Tibial nerve (tissue), 4 donors: ENCODE measurements at places on chromosomes 6 and 20. TPM values are rescaled to one million over a fixed set of nuclear protein-coding genes. Genes with fewer than 3 reads are reported as not detected.

- H3K27me3 ChIP-seq = no peaks in the 10 kb centered on the region
- no peaks in the 10 kb centered on the region for H3K4me1 ChIP-seq
- H3K36me3 ChIP-seq = no peaks in the 10 kb centered on the region
- no peak for DNase-seq
- no peak overlapping the region for H3K4me3 ChIP-seq
- no peak overlapping the region for H3K27ac ChIP-seq
Measured at GRCh38 chr6:83114164-83114563, 46.7 kb downstream of the DOP1A start.

- no peak overlapping the region for H3K27ac ChIP-seq
- no peaks in the 10 kb centered on the region for H3K4me1 ChIP-seq
- DNase-seq = no peak
Measured at GRCh38 chr6:110662490-110663211, 152.6 kb downstream of the CDK19 start.

Gene HTR1B
- total RNA-seq = 1.8 TPM

Gene SLC17A1
- total RNA-seq = not detected

DNA sequence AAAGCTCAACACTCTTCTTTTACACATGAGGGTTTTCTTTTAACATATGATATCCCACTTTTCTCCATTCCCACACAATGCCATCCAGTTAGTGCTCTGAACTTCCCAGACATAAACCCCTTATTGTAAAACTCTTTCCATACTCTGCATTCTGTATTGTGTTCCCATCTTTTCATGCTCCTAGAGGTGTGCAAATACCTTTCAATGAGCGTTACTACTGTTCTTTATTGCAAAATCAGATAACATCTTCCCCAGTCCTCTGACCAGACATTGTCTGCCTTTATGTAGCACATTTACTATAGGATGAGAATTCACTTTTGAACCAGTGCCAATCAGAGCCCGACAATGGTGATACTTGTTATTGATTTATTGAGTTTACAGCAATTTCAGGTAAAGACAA, 296.2 kb downstream of the GRIK2 start:
- no peaks in the 10 kb centered on the region for H3K36me3 ChIP-seq
- H3K4me1 ChIP-seq = no peaks in the 10 kb centered on the region
- no peak for DNase-seq
- H3K27me3 ChIP-seq = no peaks in the 10 kb centered on the region

DNA sequence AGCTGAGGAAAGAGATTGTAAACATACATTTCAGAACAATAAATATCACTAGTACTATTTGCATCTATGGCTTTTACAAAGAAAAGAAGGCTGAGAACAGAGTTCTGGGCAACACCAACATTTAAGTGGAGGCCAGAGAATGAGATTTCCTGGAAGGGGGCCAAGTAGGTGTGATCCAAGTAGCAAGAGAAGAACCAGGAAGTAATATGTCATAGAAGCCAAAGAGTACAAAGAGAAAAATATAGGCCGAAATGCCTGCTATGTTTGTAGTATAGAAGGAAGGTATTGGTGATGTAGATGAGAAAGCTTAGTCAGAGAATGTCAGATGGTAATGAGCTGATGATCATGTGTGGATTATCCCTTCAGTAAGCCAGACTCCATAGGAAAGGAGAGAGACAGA, 94.5 kb downstream of the PERP start:
- H3K36me3 ChIP-seq = no peaks in the 10 kb centered on the region
- no peak overlapping the region for H3K27ac ChIP-seq
- H3K4me1 ChIP-seq = no peaks in the 10 kb centered on the region
- H3K27me3 ChIP-seq = no peaks in the 10 kb centered on the region

DNA sequence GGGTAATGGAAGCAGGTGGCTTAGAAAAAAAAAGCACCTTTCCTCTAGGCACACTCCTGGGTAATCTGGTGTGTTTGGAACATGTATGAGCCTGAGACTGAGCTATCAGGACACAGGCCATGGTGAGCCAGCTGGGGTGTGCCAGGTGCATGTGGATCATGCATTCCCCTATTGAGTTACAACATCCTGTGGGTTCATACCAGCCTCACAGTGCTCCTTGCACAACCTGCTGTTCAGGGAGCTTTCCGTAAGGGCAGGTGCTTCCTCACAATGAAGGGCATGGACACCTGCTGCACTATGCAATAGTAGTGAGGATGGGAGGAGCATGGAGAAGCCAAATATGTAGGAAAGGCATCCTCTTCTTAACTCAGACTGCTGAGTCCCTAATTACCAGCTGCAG, 197.2 kb upstream of the SUPT3H start:
- H3K36me3 ChIP-seq = no peaks in the 10 kb centered on the region
- DNase-seq = no peak
- H3K4me3 ChIP-seq = no peak overlapping the region
- no peaks in the 10 kb centered on the region for H3K27me3 ChIP-seq
- no peaks in the 10 kb centered on the region for H3K4me1 ChIP-seq

Gene CRYBG1
- total RNA-seq = 5.9 TPM
